ENCODE measurements at places on chromosomes 11 and 22. TPM values are rescaled to one million over a fixed set of nuclear protein-coding genes. Genes with fewer than 3 reads are reported as not detected.
A peak's percentile ranks its signal among the peaks of the same experiment; 100 is the strongest.

DNA sequence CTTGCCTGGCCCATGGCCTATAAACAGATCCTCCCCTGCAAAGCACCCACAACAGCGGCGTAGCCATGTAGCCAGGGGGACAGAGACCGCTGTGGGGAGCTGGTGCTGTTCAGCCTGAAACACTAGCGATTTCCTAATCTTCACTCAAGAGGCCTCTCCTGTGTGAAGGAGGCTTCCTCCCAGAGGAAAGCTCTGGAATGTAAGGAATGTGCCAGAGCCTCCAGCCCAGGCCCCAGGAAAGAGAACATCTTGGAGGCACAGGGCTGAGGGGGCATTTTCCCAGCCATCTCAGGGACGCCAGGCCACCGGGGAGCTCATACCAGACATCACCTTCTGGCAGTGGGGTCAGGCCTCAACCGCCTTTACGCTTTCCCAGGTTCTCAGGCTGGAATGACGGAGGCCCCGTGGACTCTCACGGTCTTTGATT is 24.0 kb downstream of the MIAT start:
- DNase-seq: peak; percentile 49

GRCh38 chr22:33519071-33519973 is 401.0 kb downstream of the LARGE1 start:
- no peak for DNase-seq

- DNase-seq: no peak
These were observed 906 bp downstream of the ARSA start for GRCh38 chr22:50626850-50627641.

- DNase-seq: no peak
These were observed 851 bp upstream of the GRAMD4 start for GRCh38 chr22:46619240-46619829.

DNA sequence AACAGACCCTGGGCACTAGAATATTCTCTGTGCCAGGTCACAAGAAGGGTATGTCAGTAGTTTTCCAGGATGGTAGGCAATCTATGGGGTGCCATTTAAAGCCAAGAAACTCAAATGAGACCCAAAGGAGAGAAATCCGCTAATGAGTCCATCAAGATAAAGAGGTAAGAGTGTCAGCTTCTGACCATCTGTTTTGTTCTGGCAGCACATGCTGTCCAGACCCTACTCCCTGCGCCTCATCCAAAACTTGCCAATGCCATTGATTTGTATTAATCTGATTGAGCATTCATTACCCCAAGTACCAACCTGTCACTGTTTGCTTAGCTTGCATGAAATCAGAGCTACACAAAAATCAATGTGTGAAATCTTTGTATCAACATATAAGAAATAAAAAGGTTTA is 229.0 kb downstream of the BLID start:
- no peak for DNase-seq

DNA sequence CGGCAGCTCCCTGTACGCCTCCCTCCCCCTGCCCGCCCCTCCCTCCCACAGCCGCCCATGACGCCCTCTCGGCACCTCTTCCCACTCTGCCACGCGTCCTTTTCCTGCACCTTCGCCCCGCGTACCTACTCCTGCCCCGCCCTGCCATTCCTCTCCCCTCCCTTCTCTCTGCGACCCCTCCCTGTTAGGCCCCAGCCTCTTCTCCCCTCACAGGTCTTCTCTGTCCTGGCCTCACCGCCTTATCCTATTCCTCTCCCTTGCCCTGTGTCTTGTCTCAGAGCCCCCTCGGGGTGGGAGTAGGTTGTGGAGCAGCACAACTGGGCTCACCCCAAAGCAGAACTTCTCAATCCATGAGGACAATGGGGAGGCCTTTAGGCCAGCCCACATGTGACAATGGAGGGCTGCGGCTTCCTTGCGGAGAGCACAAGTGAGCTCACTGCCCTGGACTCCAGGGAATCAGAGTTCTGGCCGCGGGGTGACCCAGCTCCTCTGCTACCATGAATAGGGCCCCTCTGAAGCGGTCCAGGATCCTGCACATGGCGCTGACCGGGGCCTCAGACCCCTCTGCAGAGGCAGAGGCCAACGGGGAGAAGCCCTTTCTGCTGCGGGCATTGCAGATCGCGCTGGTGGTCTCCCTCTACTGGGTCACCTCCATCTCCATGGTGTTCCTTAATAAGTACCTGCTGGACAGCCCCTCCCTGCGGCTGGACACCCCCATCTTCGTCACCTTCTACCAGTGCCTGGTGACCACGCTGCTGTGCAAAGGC is 539 bp downstream of the SLC35C1 start:
- peak; percentile 55 for DNase-seq

LDHAL6A gene
- total RNA-seq: not detected

DNA sequence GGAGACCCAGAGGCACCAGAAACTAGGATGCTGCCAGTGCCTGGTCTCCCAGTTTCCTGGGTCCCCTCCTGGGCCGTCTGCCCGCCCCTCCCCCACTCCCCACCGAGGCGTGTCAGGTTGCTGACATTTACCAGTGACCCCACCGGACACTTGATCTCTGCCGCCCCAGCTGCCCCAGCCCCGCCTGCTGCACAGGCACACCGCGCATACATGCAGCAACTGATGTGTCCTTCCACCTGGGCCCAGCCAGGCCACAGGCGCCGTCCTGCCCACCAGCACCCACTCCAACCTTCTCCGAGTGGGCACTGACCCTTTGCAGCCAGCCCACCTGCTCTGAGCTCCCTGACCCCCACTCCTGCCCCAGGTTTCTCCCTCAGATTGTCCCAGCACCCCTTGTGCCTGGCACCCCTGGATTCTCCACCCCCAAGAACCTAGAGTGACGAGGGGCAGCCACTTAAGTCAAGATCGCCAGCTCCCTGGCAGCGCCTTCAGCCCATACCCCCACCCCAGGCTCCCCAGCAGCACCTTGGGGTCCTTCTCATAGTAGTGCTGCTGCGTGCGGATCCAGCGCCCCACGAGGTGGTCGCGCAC is 548 bp downstream of the PYGM start:
- DNase-seq: no peak

All from lower lobe of right lung (tissue), 2 donors.